ENCODE measurements at places on chromosomes 4 and X.
A peak's percentile ranks its signal among the peaks of the same experiment; 100 is the strongest.

GRCh38 chr4:125481334-125482045 is 166.7 kb downstream of the FAT4 start:
- DNase-seq = peak; percentile 82

DNA sequence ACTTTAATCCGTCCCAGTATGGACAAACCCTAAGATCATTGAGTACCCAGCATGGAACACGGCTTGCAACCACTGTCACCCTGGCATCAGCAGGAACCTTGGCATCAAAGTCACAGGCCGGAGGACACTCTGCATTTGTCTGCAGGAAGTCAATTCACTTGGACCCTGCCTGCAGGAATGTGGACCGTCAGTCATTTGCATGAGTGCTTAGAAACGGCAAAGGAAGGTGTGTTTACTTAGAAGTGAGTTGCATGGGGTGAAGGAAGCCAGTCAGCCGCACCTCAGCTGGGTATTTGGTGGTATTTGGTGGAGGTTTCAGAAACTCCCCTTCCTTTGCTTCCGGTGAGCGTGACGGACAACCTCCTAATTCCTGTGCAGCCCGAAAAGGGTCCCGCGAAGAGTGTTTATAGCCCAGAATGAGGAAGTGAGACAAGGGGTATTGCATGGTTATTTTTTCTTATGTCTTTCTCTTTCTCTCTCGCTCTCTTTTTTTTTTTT is 15.5 kb downstream of the P2RY8 start:
- no peak for DNase-seq

- no peak for DNase-seq
Observed at GRCh38 chrX:47577424-47577823, 4.8 kb upstream of the TIMP1 start.

DNA sequence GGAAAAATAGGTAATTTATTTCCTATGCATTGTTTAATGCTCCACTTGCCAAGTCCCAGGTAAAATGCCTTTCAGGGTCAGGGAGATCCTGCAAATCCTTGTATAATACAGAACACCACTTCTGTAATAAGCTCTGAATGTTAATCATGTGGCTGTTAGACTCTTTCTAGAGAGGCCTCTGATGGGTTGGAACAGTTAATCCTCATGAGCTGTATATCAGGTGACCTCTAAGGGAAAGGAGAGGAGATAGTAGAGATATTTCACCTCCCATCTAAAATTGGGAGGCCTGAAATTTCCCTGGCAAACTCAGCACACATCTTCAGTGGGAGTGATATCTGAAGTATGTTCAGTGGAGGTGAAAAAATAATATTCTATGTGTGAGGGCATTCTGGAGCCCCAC is 210.6 kb upstream of the WDFY3 start:
- no peak for DNase-seq

GRCh38 chr4:69377562-69377961 is 97.3 kb downstream of the UGT2B28 start:
- no peak for DNase-seq

DNA sequence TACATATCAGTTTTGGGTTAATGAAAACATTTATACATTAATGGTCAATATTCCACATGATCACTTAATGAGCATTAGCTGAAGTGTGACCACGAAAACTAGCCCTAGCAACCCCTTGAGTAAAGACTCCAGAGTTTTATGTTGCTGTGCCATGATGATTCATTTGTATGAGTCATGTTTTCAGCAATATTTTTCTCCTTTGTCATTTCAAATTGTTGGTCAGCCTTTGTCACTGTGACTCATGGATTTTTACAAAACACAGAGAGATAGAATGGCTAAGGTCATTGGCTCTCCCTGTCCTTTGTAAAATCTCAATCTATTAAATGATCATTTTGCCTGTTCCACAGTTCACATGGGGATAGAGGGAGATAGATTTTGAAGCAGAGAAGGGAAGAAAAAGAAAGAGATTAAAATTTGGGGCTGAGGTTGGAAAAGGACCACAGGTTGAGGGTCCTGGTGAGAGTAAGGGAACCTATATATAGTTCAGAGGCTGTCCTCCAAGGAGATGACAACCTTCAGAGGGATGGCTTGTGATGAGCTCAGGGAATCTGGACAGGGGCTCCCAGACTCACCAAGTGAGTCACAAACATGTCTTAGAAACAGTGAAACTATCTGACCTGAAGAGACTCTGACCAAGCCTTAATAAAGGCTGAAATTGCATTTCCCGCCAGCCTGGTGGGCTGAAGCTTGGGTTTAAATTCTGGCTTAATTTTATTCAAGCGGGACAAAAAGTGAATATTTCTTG is 25.6 kb downstream of the NR0B1 start:
- DNase-seq = no peak

DNA sequence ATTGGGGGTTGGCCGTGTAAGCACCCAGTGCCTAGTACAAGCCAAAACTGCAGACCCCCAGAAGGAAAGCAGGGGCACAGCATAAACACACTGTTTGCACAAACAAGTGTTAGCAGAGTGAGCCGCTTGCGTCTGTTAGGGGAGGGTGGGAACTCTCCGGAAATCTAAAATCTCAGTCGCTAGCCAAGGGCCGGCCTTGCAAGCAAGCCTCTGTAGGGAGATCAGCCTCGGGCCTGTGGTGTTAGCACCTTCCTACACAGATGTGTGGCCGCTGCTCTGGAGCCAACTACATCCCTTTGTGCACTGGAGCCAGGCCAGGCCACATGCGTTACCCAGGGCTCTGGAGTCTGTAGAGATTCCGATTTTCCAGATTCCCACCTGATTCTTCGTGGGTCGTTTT is 67.1 kb downstream of the GPR143 start:
- DNase-seq = no peak

- no peak for DNase-seq
Observed at GRCh38 chr4:95363966-95364365, 184.8 kb downstream of the UNC5C start.

DNA sequence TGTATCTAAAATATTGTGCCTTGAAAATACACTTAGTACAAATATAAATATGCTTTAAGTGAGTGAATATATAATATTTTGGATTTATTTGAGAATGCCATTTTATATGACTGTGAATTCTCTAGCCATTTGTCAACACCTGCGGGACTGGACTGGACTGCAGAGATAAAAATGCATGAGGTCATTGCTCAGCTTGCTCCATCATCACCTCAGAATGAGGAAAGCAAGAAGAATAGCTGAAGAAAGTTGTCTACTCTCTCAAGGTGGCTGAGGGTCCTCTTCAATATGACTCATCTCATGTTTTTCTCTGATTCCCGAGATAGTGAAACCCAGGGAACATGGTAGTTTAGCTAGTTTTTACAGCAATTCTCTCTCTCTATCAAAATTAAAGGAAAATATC is 732.5 kb upstream of the AGA start:
- DNase-seq = no peak

All from NCI-H146 (cell line).